ENCODE measurements at places on chromosomes 16 and 17.

- no peak for DNase-seq
Measured at GRCh38 chr16:80125677-80126076, 415.1 kb upstream of the DYNLRB2 start.

DNA sequence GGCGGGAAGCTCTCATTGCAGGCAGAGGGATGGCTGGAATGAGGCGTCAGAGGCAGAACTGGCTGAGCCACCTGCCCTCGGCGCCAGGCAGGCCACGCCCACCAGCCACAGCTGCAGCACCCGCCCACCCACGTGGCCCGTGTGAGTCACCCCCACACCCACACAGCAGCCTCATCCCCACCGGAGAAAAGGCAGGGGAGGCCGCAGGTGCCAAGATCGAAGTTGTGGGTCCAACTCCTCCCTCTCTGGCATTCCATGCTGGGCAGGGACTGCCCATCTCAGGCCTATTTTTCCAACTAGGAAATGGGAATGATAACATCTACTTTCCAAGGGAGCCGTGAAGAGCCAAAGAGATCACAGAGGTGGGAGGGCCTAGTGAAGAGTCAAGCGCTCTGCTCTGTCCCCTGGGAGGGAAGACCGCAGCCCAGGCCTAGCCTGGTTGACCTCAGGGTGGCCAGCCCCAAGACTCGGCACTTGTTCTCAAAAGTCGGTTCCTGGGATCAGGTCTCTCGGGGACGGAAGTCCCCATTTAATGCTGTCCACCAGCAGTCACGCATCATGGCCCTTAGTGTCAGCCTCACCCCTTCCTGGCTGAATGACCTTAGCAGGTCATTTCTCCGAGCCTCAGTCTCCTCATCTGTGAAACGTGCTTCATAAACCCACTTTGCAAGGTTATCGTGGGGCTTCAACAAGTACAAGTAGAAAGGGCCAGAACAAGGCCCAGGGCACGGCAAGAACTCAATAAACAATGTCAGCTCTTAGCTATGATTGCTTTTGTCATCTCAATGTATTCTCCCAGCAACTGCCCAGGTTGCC is at the start of gene TRPV3:
Gene TRPV3 (minus strand): TSS at position 45 of the 816 bp plus-strand sequence. CDS start 2,962 bp downstream, outside the sequence.
- no peak for DNase-seq

DNA sequence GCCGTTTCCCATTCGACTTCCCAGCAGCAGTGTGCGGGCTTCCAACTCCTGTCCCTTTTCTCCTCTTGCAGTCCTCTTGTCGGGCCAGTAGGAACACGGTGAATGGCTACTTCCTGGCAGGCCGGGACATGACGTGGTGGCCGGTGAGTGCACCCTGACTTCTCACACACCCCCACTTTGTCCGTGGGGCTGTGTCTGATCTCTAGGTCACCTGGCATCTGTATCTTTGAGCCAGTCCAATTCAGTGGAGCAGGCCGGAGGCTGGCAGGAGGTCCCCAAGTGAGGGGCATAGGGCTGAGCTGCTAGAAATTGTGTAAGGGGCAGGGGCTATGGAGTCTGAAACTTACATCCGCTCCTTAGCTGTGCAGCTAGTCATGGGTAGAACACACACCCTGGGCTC is 6.6 kb downstream of the SLC5A10 start:
- DNase-seq, result no peak

GRCh38 chr17:45021607-45022287 is 29.7 kb downstream of the DCAKD start:
- peak; percentile 13 for DNase-seq

DNA sequence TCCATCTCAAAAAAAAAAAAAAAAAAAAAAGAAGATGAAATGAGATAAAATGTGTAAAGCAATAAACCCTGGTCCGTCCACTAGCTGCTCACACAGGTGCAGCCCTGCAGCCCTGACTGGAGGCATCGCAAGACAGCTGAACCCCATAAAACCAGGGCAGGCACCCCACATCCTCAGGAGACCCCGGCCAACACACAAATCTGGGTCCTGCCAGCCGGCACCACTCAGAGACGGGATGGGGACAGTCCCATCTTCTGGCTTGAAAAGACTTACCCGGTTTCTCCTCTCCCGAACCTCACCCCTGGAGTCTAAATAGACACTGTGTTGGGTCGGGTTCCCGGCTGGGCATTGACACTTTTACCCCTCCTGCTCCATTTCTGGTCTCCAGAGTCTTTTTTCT is 52.7 kb upstream of the TNRC6C start:
- DNase-seq, result no peak

DNA sequence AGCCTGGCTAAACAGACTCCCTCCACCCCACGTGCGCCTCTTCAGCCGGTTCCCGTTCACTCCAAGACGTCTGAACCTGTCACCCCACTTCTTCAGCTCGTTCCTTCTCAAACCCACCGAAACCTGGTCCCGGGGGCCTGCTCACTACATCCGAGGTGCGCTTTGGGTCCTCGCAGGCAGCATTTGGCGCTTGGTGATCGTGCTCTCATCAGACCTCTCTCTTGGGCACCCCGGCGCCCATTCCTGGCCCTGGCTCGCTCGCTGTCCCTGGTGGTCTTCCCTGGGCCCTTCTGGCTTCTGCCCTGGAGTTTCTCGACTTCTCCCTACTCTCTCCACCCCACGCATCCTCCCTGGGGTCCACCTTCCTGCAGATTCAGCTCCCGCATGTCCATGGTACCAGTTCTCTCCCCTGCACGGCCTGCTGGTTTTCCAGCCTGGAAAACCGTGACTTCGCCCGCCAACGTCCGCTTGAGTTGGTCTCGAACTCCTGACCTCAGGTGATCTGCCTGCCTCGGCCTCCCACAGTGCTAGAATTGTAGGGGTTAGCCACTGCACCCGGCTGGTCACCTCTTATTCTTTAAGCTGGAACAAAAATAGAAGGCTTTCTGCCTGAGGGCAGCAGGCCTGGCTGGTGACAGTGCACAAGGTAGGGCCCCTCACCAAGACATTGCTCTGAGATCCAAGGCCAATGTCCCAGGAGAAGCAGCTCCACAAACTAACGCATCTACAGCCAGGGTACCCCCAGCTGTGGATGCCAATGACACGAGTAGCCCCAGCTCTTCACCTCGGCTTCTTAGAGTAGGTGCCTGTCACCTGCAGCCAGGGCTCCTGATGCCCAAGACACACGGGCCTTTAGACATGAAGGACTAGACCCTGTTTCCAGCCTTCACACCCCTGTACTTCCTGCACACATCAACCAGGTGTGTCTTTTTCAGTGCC is 1.1 kb upstream of the MEAK7 start:
- no peak for DNase-seq

DNA sequence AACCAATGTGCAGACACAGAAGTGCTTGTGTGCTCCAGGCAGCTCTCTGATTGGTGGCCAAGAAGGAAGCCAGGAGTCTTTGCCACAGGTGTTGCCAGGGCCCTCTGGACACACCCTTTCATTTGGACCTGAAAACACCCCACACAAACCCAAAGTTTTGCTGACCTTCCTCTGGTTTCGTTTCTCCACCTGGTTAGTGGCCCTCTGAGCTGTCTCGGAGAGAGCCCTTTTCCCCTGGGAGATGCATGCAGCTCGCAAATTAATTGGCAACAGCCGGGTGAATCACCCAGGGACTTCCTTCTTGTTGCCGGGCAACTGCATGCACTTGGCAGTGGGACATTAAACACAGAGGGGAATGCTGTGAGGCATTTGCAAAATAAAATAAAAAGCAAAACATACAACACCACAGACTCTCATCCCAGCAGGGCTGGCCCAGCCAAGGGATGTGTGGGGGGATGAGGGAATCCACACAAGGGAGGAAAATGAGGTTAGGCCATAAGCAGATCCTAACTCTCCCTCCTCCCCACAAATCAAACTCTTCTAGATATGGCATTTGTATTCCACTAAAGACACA is 286.6 kb downstream of the SOX9 start:
- peak; percentile 94 for DNase-seq

GRCh38 chr16:1395444-1396031 is 19.0 kb downstream of the UNKL start:
- DNase-seq, result no peak

DNA sequence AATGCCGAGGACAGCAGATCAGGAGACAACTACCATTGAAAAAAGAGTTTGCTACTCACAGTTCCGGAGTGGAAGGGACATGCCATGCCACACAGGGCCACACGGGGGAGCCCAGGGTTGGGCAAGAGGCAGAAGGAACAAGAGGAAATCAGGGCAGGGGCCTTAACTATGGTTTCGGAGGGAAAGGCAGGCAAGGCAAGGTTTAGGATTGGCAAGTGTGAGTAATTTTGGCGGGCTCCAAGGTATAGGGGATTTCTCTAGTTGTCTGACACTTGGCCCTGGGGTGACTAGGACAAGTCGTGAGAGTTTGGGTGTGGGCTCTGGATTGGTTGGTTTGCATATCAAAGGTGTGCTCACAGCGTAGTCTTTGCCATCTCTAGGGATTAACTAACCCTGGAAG is 27.0 kb upstream of the NTN1 start:
- peak; percentile 5 for DNase-seq

DNA sequence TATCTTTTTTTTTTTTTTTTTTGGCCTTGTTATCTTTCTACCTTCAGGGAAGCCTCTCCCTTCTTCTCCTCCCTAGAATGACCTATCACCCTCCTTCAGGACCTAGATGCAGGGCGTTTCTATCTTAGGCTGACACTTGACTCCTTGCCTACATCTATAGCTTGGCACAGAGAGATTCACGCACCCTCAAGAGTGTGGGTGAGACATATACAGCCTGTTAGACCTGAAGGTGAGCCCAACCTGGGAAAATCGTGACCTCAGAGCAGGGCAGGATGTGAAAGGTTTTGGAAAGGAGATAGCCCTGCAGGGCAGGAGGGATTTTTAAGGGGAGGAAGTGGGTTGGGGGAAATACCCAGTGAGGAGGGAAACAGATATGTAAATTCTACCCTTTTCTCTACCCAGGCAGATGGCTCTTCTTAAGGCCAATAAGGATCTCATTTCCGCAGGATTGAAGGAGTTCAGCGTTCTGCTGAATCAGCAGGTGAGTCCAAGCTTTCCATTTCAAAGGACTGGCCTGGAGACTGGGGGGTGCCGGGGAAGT is at the start of gene AHSP:
Gene AHSP (plus strand): TSS at position 167 of the 541 bp plus-strand sequence. CDS start 240 bp downstream, at position 407.
- DNase-seq, result no peak

- no peak for DNase-seq
Measured at GRCh38 chr17:31623990-31624389, 232.5 kb downstream of the RAB11FIP4 start.

DNA sequence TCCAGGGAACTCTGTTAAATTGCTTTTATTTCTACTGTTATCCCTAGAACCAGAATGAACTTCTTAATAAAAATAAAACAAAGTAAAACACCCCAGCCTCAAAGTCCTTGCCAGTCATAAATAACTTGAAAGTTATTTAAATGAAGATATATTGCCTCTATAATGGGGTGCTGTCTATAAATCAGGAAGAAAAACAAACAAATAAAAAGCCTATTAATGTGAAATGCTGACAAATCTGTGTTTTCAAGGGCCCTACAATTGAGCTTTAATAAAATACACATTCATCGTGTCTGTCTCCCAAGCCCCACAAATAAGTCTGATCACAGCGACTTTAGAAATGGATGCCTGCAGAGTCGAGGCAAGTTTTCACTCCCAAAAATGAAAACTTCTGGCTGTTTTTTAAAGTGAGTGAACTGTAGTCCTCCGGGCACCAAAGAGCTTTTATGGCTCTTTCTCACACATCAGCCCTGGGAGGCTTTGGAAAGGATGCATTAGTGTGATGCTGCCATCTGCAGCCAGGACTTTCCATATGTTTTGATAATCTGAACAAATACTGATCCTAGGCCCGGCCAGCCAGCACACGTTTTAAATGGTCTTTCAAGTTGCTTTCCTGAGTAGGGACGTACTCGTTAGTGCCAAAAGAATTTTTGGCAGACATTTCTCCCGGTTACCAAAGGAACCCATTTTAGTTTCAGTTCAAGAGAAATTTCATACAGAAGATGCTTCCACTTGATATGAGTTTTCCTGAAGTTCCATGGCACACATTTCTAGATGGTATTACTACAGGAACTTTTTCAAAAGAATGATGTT is 16.3 kb downstream of the NACA2 start:
- DNase-seq, result no peak

DNA sequence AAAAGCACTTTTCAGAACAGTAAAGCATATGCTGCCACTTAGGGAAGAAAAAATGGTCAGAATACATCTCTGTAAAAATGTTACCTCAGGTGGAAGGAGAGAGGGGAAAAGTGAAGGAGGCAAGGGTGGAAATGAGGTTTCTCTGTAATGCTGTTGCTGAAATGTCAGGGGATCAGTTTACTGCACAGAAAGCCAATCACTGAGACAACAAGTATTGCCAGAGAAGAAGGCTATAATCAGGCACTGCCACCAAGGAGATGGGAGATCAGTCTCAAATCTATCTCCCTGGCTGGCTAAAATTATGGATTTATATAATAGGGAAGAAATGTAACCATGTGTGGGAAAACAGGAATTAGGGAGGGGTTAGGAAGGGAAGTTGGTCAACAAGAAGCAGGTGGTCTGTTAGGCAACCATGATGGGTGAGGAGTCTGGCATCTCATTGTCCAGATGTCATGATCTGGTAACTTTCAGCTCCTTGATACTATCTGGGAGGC is 27.7 kb upstream of the GUCY2D start:
- no peak for DNase-seq

GRCh38 chr16:54585094-54585997 is 298.8 kb upstream of the IRX3 start:
- DNase-seq, result no peak

GRCh38 chr16:24700549-24701392 is 28.7 kb upstream of the TNRC6A start:
- peak; percentile 99 for DNase-seq

DNA sequence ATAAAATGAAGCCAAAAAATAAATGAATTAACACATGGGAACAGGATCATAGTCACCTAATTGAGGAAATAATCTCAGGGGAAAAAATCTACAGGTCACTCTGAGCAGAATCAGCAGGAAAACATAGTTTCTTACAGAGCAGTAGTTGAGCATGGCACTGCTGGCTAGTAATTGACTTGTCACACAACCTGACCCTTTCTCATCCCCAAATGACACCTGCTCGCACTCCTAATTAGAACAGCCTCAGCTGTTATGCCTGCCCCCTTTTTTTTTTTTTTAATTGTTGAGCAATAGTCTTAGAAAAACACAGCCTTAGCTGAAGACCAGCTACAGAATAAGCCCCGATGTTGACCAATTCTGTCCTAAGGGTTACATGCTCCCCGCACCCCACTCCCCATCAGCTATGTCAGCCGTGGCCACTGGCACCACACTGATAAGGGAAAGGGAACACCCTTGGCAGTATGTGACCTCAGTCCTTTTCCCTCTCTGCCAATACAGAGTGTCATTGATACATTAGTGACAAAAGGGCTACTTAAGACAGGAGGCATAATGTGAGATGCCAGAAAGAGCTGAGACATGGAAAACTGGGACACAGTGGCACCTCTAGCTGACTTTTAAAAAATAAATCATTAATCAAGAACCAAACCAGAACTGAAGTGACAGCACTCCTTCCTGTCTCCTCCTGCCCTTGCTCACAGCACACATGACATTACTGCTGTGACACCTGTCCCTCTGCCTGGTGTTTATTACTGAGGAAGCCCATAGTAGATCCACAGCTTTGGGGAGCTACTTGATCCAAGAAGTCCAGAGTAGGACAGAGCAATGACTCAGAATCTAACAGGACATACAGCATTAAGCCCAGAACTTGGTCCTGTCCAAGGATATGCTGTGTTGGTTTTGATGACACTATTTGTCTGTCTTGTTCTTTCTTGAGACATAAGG is 41.7 kb downstream of the WDR59 start:
- DNase-seq, result no peak

All from fibroblast of skin of left quadriceps (primary cell).